ENCODE measurements at places on chromosomes 16 and 17.

- DNase-seq: no peak
These were observed 477 bp downstream of the NTAN1 start for GRCh38 chr16:15055141-15056053.

DNA sequence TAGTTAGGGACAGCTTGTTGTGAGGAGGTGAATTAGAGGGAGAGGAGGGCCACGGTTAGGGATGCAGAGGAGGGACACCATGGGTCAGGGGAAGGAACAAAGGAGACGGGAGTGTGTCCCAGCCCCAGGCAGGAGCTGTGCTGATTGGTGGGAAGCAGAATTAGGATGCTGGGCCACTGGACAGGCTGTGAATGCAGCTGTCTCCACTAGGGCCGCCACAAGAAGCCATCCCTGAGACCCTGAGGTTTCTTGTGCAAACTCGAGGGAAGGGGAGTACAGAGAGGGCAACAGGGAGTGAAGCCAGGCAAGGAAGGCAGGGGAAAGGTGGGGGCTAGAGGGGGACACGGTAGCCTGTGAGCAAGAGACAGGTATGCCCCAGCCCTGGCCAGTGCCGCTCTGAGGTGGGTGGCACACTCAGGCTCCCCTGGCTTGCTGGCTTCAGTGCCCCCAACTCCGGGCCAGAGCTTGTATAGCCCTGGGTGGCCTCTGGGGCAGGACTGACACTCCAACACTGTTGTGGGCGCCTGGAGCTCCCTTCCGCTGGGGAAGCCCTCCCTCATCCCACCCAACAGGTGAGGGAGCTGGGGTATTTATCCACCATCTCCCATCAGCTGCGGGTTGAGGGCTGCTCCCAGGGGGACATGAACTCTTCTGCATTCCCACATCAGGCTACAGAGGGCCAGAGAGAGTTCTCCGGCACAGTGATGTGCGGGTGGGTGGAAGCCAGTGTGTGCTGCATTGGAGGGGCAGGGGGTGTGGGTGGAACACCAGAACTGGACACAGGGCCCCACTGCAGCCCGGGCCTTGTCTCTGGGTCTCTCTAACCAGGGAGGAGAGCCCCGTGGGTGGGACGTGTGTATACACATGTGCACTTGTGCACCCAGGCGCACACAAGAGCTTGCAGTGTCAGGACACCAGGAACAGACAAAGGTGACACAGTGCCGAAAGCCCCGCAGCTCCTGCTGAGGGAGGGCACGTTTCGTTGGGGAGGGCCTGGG lies 8.3 kb upstream of the SPPL2C start:
- DNase-seq: no peak

- DNase-seq: no peak
These were observed 39.0 kb downstream of the ADCY9 start for GRCh38 chr16:4077174-4077649.

GRCh38 chr17:16913463-16913862 lies 58.5 kb downstream of the TNFRSF13B start:
- DNase-seq: no peak

- no peak for DNase-seq
These were observed 137.9 kb downstream of the CDH11 start for GRCh38 chr16:64983963-64984362.

GRCh38 chr16:58563235-58563634 lies 47.9 kb downstream of the SETD6 start:
- no peak for DNase-seq

- DNase-seq: no peak
These were observed 14.1 kb downstream of the DHRS7B start for GRCh38 chr17:21140911-21141310.

DNA sequence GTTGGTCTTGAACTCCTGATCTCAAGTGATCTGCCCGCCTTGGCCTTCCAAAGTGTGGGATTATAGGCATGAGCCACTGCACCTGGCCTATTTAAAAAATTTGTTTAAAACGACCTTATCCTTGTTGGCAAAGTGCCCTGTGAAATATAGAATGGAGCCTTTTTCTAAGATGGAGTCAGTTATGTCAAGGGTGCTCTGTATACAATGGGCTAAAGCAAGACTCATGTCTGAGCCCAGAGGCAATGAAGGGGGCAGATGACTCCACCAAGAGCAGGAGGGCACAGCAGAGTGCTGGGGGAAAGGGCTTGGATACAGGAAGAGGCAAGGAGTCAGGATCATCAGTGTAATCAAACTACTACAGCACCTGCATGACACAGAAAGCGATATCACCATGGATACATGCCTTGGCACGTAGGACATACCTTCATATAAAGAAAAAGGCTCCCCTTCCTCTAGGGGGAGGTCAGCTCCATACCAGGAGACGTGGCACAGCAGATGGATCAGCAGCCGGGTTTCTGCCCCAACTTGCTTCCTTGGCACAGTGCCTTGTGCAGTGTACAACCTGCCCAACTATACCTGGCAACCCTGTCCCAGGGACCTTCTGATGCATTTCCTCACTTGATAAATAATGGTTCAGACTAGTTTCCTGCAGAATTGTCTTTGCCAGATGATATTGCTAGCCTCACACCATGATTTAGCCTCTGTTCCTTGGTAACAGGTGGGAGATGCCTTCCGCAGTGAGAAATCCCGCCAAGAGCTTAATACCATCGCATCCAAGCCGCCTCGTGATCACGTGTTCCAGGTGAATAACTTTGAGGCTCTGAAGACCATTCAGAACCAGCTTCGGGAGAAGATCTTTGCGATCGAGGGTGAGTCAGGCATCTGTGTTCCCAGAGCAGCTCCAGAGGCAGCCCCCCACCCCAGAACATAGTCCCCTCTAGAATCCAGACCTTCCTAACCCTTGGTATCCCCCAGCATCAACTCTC lies 15.3 kb downstream of the ITGAM start:
- no peak for DNase-seq

DNA sequence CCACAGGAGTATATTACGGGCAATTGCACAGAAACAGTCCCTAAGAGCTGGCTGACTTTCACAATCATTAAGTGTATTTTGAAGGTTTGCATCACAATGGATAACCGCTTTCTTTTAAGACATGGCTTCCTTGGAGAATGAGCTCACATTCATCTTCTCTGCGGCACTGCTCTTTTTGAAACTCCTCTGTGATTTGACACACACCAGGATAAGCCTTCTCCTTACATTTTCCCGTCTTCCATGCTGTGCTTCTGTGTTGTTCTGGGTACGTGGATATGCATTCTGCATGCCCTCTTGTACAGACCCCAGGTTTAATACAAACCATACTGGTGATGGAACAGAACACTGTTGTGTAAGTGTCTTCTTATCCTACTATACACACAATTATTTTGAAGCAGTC lies 89.5 kb upstream of the METRNL start:
- no peak for DNase-seq

GRCh38 chr16:49755313-49755620 lies 100.6 kb downstream of the ZNF423 start:
- no peak for DNase-seq

- peak; percentile 73 for DNase-seq
These were observed 7.0 kb downstream of the KRT14 start for GRCh38 chr17:41579484-41580243.

DNA sequence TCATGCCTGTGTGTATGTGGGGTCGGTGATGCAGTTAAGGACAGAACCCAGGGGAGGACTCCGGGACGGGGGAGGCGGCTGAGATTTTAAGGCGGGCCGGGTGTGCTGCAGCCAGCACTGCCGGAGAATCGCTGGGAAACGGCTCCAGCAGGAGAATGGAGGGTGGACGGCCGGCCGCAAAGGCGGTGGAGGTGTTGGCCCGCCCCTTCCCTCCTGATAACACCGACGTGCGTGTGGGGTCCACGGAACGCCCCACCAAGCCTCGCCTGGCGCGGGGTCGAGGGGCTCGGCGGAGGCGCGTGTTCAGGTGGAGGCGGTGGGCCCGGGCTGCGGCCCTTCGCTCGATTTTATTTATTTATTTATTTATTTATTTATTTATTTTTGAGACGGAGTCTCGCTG lies 633 bp downstream of the ZNF843 start:
- DNase-seq: no peak

DNA sequence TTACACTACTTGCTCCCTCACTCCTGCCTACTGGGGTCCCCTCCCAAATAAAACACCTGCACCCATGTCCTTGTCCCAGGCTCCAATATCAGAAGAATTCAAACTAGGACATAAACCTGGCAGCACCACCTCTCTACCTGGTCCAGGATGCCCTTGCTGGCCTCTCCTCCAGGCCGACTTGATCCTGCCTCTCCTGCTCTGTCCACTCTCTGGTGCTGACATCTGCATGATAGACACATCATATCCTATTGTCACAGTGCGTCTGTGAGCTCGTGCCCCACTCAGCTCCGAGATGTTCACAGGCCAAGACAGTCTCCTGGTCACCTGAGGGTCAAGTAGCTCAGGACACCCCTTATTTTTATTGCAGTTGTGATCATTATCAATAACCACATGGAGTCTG lies 31.5 kb upstream of the GRIN2A start:
- DNase-seq: no peak

All from activated CD4-positive, CD25-positive, alpha-beta regulatory T cell treated with anti-CD3 and anti-CD28 coated beads, Interleukin-2, amount 50 U/mL, for 72 hours (primary cell).